ENCODE measurements at places on chromosomes 12 and 14.

DNA sequence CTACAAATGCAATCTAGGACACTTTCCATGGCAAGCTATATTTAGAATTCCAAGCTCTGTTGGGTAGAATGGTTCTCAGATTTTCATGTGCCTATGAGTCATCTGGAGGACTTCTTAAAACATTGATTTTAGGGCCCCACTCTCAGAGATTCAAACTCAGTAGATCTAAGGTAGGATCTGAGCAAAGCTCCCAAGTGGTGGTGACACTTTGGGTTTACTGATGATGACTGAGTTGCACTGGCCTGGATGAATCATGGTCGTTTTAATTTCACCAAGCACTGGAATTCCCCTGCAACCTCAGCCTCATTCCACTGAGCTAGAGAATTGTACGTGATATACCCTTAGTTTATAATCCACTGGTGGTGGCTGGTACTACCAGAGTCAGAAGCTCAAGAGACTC is 86.5 kb downstream of the PPM1H start:
- DNase-seq = no peak

GRCh38 chr12:95277139-95277538 is 59.5 kb downstream of the VEZT start:
- DNase-seq = no peak

DNA sequence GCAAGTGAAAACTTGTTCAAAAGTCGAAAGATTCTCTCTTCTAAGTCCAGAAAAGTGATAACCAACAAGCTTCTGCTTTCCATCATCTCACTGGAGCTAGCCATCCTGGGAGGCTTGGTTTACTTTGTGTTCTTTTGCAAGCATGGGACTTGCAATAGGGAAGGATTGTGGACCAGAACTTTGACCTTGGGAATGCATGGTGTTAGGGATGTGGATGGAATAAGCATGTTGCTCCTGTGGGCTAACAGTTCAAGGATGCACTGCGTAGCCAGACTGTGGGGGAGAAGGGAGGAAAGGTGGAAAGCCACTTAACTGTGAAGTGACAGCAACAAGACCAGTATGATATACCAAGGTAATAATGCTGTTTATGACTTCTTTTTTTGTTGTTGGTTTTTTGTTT is 28.6 kb downstream of the SOAT2 start:
- no peak for DNase-seq

DNA sequence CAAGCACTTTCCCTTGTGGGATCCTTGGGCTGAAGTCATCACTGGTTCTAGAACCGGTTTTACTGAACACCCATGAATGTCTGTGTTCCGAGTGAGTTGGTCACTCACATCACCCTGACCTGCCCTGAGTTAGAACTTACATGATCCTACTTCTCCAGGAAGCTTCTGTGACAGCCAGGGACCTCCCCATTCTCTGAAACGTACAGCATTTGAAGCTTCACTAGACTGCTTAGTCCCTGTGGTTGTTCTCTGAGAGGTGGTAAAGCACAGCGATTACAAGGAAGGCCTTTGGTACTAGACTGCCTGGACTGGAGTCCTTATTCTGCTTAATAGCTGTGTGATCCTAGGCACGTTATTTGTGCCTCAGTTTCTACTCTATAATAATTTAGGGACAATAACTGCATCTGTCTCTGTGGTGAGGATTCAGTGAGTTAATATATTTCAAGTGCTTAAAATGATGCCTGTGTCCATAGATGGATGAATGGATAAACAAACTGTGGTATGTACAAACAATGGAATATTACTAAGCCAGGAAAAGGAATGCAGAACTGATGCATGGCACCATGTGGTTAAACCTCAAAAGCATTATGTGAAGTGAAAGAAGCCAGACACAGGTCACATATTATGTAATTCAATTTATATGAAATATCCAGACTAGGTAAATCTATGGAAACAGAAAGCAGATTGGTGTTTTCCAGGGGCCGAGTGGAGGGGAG is 54.7 kb upstream of the DDX11 start:
- DNase-seq = no peak

GRCh38 chr12:25590011-25590721 is 37.1 kb upstream of the LMNTD1 start:
- no peak for DNase-seq

GRCh38 chr12:79648881-79649280 is 41.9 kb downstream of the PAWR start:
- no peak for DNase-seq

- no peak for DNase-seq
These were observed 917.7 kb downstream of the DIO2 start for GRCh38 chr14:79293482-79294177.

- DNase-seq = no peak
These were observed 36.8 kb downstream of the SPTSSA start for GRCh38 chr14:34425095-34425851.

- DNase-seq = no peak
These were observed 154.0 kb downstream of the SOX5 start for GRCh38 chr12:23795494-23795893.

- DNase-seq = no peak
These were observed 181.3 kb downstream of the KIF26A start for GRCh38 chr14:104319491-104320241.

- DNase-seq = no peak
These were observed 279.3 kb upstream of the FLRT2 start for GRCh38 chr14:85250414-85251189.

GRCh38 chr14:55747186-55747585 is 167.2 kb downstream of the KTN1 start:
- DNase-seq = no peak

DNA sequence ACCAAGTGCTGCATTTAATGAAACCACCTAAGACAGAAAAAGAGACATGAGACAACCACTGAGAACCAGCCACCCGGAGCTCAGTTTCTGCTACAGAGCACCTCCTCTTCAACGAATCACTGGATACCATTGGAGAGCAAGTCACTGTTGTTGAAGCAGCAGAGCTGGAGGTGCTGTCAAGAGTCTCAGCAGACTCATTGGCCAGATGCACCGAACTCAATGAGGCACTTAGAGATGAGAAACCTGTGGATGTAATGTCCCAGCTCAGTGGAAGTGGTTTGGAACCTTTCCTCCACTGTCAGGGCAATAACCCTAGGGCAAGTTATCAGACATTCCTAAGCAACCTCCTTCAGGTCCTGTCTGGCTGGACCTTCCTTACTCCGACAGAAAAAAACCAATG is 13.1 kb downstream of the NPC2 start:
- no peak for DNase-seq

DNA sequence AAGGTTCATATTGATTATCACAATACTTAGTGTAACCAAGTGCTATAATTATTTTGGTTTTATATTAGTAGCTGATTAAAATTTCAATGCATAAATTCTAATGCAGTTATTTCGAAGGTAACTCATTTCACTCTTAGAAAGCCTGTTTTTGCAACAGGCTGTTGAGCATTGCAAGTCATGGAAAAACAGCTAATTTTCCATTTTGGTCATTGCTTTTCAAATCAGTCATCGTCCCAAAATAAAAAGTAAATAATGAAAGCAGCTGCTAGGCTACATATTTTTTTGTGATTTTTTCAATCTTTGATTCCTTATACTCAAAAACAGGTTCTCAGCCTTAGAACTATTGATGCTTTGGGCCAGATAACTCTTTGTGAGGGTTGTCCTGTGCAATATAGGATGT is 22.9 kb downstream of the VEZT start:
- no peak for DNase-seq

DNA sequence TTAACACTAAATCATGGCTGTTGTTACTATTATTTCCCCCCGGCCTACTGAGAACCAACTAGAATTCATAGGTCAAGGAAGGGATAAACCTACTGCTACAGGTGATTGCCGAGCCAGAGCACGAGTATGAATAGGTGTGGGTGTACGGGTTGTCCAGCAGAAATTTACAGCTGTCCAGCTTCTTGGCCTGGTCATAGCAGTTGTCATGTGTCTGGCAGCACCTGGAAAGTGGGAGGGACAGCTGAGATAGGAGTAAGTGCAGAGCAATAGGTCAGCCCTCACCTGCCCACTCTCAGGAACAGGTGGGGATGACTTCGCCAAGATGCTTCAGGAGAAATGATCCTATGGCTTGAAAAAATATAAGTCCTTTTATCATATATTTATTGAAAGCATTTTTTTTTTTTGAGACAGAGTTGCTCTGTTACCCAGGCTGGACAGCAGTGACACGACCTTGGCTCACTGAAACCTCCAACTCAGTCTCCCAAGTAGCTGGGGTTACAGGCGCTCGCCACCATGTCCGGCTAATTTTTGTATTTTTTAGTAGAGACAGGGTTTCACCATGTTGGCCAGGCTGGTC is 2.6 kb downstream of the PLA2G1B start:
- no peak for DNase-seq

- DNase-seq = peak; percentile 79
These were observed 308.1 kb downstream of the RPAP3 start for GRCh38 chr12:47397664-47398281.

DNA sequence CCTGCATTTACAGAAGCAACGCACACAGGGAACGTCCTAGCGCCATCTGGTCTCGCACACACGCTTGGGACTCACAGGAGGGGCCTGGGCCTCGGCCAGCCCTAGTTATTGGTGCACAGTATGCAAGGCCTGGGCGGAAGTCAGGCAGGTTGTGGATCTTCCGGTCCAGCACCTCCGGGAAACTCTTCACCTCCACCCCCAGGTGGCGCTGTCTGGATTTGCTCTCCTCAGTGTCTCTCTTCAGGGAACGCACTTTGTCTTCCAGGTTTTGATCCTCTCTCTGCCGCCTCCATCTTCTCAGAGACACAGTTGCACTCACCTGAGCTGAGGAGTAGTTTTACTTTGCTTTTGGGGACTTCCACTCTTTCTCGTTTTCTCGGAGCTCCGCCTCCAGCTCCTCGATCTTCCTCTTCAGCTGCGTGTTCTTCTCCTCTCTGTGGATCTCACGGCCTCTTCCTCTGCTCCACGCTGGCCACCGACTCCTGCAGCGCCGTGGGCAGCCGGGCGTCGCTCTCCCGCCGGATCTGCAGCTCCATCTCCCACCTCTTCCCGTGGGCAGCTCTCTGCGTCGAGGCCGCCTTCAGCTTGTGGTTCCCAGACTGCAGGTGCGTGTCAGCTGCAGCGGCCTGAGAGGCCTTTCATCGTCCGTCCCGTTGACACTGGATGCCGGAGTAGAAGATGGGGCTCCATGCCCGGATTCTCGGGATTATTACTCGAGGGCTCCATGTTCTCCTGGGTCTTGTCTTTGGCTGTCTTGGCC is 933.8 kb downstream of the TMEM121 start:
- DNase-seq = peak; percentile 69

- peak; percentile 74 for DNase-seq
These were observed 28.1 kb downstream of the TRPV4 start for GRCh38 chr12:109804820-109805761.

GRCh38 chr12:69653703-69654102 is 43.0 kb upstream of the LRRC10 start:
- DNase-seq = no peak

DNA sequence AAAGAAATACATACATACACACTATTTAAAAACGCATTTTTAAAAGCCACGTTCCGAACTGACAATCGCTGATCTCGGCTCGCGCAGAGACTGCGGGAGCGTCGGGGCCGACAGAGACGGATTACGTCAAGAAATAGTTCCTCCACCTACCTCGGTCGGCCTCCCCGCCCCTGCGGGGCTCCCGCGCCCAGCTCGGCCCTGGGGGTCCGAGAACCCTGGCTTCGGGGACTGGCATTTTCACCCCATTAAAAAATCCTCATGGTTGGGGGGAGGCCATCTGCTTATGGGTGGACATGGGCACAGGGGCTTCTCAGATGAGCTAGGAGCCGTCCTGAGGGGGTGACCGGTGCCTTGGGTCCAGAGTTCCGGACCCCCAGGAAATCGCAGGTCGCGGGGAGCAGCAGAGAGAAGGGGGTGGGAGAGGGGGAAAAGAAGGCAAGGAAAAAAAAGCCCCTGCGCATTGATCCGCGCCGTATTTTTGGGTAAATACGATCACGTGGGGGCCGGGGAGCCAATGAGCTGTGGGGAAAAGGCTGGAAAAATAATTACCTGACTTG is 324 bp upstream of the HOXC9 start:
- DNase-seq = no peak

GRCh38 chr12:103462675-103463074 is 33.1 kb downstream of the C12orf42 start:
- DNase-seq = no peak

GRCh38 chr12:7096979-7097378 is 4.7 kb upstream of the C1R start:
- no peak for DNase-seq

- DNase-seq = peak; percentile 79
These were observed 186.7 kb downstream of the EFCAB11 start for GRCh38 chr14:89767861-89768268.

GRCh38 chr12:96516472-96517430 is 27.4 kb downstream of the CFAP54 start:
- DNase-seq = peak; percentile 86

GRCh38 chr12:70080566-70080965 is 162.7 kb upstream of the CNOT2 start:
- DNase-seq = no peak

GRCh38 chr14:29264865-29265264 is 498.3 kb downstream of the FOXG1 start:
- DNase-seq = no peak

- DNase-seq = no peak
These were observed 2.1 kb upstream of the AQP6 start for GRCh38 chr12:49970658-49971057.

GRCh38 chr14:68580096-68580645 is 212.7 kb downstream of the ZFP36L1 start:
- DNase-seq = no peak

GRCh38 chr12:80299219-80299618 is 144.8 kb upstream of the PTPRQ start:
- no peak for DNase-seq

DNA sequence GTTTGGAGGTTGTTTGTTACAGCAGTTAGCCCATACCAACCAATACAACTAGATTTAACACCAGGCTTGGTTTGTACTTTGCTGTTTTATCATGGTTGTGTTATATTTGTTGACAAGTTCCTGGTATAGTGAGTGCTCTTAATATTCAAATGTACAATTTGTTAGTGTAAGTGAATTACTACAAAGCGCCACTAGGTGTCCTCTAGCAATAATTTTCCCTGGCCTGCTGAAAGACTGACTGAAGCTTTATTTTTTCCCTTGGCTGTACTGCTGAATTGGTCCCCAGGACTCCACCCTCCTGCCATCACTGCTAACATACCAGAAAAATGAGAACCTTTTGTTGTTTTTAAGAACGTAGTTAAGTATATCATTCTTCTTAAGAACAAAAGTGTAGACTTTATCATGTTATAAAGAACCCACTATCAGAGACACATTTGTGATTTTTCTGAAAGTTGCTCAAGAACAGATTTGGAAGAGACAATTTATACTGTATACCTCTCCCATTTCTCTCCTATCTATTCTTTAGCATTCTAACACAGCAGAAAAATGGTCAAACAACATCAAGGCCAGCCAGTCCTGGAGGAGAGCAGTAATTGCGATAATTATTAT is 75.3 kb upstream of the FAR2 start:
- peak; percentile 55 for DNase-seq

GRCh38 chr14:67440513-67440912 is 28.5 kb upstream of the PLEK2 start:
- no peak for DNase-seq

DNA sequence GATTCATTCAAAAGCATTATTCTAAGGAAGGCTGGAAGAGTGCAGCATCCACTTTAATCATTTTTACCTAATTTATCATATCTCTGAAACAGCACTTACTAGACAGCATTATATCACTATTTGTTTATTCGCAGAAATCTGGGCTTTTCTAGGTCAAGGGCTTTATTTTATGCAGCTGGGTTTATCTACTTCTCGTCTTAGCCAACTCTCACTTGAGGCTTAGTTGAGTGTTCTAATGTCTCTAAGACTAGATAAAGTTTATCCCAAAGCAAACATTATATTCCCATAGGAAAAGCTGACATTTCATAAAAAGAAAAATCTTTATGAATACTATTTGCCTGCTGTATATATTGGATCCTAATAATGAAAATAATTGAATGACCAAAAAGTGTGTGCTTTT is 720.8 kb upstream of the FLRT2 start:
- DNase-seq = no peak
